Activated CD8-positive, alpha-beta memory T cell treated with anti-CD3 and anti-CD28 coated beads for 1 hour (primary cell): ENCODE measurements at places on chromosomes 3 and 15.
A peak's percentile ranks its signal among the peaks of the same experiment; 100 is the strongest.

GRCh38 chr3:146339349-146339748, 88.4 kb upstream of the PLSCR4 start:
- DNase-seq, result no peak

DNA sequence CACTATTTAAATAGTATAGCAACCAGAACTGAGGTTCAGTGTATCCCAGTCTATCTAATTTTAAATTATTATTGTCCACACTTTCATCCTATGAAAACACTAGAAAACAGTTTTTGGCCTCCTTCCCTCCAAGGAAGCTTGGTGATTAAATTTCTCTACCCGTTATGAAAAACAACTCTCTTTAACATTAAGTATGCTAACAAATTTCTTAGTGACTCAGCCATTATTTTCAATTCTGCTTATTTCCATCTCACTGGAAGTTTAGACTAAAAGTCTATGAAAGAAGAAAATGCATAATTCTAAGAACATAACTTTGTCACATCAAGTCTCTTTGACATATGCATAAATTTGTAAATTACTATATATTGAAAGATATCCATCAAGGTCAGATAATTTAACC, 185.2 kb downstream of the NSUN3 start:
- no peak for DNase-seq

DNA sequence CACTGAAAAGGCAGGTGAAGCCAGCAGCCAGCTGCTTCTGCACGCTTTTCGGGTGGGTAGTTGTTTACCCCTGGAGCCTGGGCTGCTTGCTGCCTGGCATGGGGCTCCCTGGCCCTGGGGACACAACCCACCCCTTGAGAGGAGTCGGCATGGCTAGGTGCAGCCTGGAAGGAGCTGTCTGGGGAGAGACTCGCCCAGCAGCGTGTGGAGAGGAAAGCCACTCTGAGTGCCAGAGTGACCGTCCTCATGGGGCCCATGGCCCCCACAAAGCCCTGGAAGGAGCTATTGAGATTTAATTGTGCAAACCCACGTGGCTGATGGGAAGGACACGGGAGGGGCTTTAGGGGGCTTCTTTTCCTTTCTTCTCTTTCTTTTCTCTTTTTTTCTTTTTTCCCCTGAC, 137.5 kb downstream of the OPA1 start:
- no peak for DNase-seq

DNA sequence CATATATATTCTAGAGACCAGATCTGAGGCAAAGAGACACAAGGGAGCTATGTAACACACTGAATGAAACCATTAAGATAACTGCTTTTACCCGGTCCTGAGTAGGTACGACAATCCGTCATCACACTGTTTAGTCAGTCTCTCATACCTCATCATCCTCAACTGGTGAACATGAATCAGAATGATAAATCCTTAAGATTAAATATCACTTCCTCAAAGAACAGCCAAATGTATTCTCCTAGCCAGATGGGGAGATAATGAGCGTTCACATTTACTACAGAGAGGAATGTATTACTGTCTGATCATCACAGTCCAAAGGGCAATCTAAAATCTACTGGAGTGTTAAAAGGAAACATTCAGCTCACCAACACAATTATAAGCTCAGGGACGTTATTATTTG, 319.4 kb upstream of the STAC start:
- DNase-seq, result no peak

- DNase-seq, result no peak
Measured at GRCh38 chr3:142209655-142210054, 15.7 kb downstream of the GK5 start.

- DNase-seq, result no peak
Measured at GRCh38 chr3:78794431-78794830, 973.4 kb downstream of the ROBO1 start.

DNA sequence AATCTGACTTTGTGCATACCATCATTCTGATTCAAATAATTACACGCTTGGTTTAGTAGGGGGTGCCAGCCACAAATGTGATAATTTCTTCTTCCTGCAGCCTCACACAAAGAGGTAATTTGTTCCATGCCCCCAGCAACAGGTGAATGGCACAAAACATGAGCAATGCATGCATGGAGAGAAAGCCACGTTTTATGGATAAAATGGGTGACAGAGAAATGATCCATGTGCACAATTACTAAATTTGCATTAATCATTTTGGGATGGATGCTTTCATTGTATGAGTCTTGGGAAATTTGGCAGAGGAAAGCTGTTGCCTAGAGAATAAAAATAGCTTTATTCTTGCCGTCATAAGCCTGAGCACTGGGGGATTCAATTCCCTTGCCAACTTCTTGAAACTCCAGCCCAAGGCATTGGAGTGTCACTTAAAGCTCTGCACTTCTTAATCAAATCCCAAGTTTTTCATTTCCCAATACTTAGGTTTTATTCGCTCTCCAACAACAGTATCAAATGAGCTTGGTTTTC, 411.6 kb downstream of the GBE1 start:
- DNase-seq, result no peak

- no peak for DNase-seq
Measured at GRCh38 chr3:14519406-14519805, 20.7 kb downstream of the GRIP2 start.

DNA sequence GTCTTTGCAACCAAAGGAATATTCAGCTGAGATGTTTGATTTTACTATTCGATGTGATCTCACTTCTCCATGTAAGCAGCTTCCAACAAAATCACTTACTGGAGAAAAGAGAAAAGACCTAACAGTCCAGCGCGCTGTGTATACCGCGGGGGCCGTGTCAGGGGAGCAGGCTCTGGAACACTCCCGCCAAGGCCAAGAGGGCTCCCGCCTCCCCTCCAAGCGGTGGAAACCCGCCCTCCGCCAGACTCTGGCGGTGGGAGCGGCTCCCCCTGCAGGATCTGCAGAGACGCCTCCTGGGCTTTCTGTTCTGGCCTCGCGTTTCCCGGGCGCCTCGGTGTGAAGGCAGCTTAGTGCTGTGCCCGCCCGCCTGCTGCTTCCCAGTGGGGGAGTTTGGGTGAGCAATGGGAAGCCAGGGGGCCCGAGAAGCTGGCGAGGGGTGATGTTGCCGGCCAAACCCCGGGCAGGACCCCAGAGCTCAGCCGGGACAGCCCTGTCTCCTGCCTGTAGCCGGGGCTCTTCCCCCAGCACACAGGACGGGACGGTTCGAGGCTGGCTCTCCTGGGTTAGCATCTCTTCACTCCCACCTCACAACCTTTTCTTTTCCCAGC, 36.3 kb downstream of the CHST14 start:
- peak; percentile 14 for DNase-seq

DNA sequence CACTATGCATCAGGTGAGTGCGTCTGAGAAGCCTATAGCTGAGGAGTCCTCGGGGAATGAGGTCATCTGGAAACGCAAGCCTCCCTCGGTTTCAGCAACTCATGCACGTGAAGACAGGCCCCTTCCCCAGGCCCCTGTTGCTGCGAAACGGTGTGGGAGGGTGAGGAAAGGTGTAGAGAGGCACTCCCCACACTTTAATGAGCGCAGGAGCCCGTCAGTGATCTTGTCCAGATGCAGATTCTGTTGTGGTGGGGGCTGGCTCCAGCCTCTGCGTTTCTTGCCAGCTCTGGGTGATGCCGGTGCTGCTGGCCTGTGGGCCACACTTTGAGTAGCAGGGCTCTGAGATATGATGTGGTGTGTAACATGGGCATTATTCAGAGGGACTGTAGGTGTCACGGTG, 38.6 kb upstream of the LACTB start:
- DNase-seq, result no peak

DNA sequence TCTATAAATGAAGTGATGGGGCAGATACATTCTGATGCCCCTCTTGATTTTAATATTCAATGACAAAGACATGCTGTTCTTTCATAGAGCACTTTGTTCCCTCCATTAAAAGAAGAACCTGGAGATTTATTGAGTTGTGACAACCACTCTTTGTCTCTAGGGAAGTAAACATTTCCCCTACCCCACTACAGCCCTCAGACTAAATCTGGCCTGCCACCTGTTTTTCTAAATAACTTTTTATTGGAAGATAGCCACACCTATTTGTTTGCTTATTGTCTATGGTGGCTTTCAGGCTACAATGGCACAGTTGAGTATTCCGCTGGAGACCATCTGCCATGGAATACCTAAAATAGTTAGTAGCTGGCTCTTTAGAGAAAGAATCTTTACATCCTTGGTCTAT, 41.2 kb upstream of the ZNF385D start:
- DNase-seq, result no peak

- no peak for DNase-seq
Measured at GRCh38 chr3:110318108-110318507, 753.5 kb upstream of the NECTIN3 start.
